ENCODE measurements at places on chromosomes 7 and 10.
A peak's percentile ranks its signal among the peaks of the same experiment; 100 is the strongest.

GRCh38 chr10:131706952-131707351, 193.9 kb upstream of the PPP2R2D start:
- DNase-seq, result no peak

DNA sequence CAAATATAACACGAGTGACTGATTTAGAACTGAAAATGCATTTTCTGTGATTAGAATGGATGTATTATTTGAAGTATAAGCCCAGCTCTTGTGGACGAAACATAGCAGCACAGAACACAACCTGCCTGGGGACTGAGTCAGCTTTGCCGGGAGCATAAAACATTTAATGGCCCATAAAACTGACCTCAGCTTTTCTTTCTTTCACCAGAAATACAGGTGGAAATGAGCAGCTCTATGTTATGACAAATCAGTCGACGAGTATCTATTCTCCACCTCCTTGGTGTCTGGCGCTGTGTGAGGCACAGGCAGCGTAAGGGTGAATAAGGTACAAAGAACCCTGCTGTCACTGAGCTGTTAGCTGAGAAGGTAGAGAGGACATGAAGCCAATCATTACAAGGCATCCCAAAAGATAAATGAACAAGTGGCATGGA, 471.6 kb upstream of the AKR1E2 start:
- no peak for DNase-seq

DNA sequence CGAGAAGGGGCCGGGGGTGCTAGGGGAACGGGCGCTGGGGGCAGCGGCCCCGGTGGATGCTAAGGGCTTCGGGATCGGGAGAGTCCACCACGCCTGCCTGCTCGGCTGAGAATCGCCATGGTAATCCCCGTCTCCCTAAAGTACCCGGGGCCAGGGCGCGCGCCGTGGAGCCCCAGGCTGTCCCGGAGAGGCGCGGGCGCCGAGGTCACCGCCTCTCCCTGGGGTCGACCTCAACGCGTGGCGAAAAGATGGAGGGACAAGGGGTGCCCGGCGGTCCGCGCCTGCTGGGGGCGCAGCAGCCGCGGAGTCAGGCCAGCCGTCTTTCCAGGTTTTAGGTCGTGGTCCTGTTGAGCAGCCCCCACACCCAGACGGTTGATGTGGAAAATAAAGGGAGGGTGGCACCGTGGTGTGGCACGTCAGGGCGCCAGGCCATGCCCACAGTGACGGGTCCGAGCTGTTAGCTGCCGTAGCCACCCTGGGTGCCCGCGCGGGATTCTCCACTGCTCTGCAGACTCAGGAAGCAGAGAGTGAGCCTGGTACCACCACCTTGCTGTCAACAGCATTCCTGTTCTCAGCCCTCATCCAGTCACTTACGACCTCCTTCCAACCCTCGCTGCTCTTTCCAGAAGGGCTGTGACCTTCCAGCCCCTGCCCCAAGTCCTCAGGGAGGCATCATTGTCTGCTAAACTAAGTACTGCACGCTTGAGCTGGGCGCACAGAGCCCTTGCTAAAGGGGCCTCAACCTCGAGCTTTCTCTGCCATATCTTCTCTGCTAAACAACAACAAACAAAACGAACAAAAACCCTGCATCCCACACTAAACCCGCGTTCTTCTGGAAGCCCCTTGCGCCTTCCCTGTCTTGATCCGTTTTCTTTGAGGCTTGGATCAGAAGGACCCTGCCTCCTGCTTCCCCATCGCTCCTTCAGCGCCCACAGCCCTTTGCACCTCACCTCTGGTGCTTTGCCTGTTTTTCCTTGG, 666 bp downstream of the SMKR1 start:
- DNase-seq, result no peak

- no peak for DNase-seq
Observed at GRCh38 chr7:131039836-131040235, 287.8 kb upstream of the MKLN1 start.

- DNase-seq, result no peak
Observed at GRCh38 chr10:15196021-15196834, 27.7 kb upstream of the NMT2 start.

GRCh38 chr10:102322914-102323313, 72.6 kb upstream of the NFKB2 start:
- DNase-seq, result no peak

- no peak for DNase-seq
Observed at GRCh38 chr7:135150072-135150782, 2.4 kb downstream of the TMEM140 start.

- no peak for DNase-seq
Observed at GRCh38 chr10:1024103-1024502, 1.6 kb downstream of the IDI2 start.

DNA sequence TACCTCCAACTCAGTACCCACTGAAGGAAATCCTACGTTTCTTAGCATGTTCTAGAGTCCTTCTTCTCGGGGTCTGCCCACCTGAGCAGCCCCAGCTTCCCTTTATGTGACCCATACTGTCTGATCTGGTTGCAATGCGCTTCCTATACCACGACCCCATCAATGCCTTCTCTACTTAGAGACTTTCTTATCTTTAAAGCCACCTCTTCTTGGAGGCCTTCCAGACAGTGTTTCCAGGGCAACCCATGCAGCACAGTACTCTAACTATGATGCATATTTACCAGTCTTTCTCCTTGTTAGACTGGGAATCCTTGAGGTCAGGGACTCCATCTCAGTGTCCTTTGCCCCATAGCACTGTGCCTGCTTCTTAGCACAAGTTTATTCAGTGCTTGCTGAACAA, 54.5 kb upstream of the SLF2 start:
- DNase-seq, result no peak

DNA sequence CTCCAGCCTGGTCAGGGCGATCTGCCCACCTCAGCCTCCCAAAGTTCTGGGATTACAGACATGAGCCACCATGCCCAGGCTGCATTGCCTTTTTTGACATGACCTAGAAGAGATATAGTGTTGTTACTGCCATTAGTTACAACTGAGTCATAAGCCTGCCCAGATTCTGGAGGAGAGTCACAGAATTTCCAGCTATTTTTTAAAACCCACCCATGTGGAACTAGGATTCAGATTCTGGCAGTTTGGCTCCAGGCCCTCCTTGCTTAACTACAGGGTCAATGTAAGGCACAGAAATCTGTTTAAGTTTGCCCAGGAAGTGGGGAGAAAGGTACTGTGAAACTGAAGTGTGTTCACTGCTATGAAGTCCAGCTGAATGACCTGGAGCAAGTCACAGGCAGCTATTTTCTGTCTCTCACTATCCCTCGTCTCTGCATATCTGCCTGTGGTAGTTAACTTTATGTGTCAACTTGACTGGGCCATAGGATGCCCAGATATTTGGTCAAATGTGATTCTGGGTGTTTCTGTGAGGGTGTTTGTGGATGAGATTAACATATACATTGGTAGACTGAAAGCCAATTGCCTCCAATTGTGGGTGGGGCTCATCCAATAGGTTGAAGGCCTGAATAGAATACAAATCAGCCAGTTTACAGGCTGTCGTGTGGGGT, 8.4 kb upstream of the MARVELD1 start:
- no peak for DNase-seq

- peak; percentile 2 for DNase-seq
Observed at GRCh38 chr10:122703483-122704448, 4.1 kb upstream of the C10orf120 start.

GRCh38 chr10:76990561-76990960, 647.0 kb downstream of the KCNMA1 start:
- DNase-seq, result no peak

- peak; percentile 44 for DNase-seq
Observed at GRCh38 chr10:73591935-73592699, 975 bp upstream of the USP54 start.

GRCh38 chr7:22442882-22443369, 57.1 kb downstream of the STEAP1B start:
- no peak for DNase-seq

DNA sequence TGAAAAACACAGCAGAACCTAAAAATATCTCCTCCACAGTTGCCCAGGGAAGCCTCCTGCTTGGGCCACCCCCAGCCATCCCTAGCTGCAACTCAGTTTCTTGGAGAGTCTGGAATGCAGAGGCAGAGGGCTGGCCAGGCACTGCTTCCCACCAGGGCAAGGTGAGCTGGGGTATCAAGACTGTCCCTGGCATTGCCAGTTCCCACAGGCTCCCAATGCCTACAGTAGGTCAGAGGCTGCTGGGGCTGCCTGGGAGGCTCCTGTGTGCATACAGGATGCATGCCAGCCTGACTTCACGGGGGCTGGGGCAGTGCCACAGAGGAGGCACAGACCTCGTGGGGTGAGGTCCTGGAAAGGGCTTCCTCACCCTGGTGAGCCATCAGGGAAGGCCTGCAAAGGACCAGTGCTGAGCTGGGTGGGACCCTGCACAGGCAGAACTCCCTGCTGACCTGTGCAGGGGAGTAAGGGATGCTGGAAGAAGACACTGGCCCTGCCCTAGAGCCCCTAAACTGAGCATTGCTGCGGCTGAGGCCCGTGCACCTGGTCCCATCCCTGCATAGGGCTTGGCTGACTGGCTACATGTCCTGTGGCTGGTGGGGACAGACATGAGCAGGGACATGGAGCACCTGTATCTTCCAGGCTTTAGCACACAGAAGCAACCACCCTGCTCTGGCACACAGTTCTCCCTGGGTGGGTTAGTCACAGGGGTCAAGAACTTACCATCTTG, 121.9 kb upstream of the RET start:
- no peak for DNase-seq

- no peak for DNase-seq
Observed at GRCh38 chr7:51705701-51706100, 389.1 kb upstream of the COBL start.

GRCh38 chr10:6786579-6787031, 206.5 kb upstream of the PRKCQ start:
- DNase-seq, result no peak

GRCh38 chr7:68697796-68698280, 900.4 kb upstream of the AUTS2 start:
- no peak for DNase-seq

GRCh38 chr7:135001390-135002165, 15.3 kb downstream of the AGBL3 start:
- DNase-seq, result no peak

DNA sequence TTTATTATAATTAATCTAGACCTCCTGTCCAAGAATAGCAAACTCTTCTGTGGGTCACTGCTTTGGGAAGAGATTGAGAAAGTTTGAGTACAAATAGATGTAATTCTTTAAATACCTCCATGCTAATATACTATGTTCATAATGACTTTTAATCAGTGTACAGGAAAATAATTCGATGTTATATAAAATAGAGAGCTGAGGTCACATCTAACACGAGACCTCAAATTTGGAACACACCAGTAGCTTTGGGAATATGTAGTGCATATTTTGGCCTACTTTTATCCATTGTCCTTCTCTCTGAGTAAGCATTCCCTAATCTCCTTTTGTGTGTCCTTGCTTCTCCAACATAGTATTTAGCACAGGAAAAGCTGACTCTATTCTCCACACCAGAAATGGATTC, 27.3 kb upstream of the CABCOCO1 start:
- DNase-seq, result no peak

GRCh38 chr7:96414931-96415292, 93.0 kb upstream of the SLC25A13 start:
- peak; percentile 35 for DNase-seq

DNA sequence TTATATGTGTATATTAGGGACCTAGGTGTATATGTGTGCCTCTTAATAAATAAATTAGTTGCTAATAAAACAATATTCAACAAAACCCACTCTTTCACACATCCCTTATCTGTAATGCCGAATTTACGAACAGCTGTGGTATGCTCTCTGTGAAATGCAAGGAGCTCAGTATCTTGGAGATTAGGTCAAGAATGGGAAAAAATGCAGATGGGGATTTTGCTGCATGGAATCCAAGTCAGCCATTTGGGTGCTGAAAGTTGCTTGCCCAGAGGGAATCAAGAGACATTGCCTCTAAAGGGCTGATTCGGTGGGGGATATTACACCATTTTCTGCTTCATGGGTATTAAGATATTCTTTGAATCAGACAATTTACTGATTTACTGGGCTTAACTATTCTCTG, 93.5 kb downstream of the CREB5 start:
- no peak for DNase-seq

DNA sequence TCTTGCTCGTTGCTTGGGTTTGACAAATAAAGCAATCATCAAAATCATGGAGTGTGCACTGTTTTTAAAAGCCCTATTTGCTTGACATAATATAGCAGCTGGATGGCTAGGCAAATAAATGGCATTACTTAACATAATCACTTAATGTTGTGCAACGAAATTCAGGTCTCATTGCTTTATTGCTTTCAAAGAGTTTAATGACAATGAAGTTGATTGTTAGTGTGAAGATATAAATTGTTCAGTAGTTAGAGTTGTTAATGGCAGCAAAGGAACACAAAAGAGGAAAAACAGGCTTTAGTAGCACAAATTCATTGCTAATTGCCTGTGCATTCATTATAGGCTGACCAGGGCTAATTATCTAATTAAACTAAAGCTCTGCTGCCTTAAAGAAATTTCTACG, 7.6 kb upstream of the ADO start:
- DNase-seq, result no peak

DNA sequence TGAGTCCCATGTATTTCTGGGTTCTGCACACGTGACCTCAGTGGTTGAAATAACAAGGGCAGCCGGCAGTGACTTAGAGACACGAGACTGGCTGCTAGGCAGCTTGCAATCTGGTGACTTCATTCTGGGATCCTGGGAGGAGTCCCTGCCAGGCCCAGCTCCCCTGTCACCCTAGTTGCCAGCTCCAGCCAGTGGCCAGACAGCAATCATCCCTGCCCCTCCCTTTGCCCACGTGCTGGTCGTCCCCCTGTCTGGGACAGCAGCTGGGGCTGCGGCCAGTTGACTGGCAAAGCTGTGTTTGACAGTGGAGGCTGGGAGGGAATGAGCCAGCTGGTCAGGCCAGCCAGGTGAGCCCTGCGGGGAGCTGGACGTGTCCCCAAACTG, 30.0 kb downstream of the ADGRA1 start:
- no peak for DNase-seq

Data from NCI-H2029 (cell line).